ENCODE measurements at places on chromosomes 13 and 19.

- H3K36me3 ChIP-seq: no peaks in the 10 kb centered on the region
- H3K27me3 ChIP-seq: no peaks in the 10 kb centered on the region
- no peak for DNase-seq
Measured at GRCh38 chr13:21762512-21762911, 91.6 kb downstream of the FGF9 start.

- DNase-seq: no peak
- peaks cover 32% of the 10 kb centered on the region for H3K36me3 ChIP-seq
- H3K27ac ChIP-seq: no peak overlapping the region
- no peaks in the 10 kb centered on the region for H3K27me3 ChIP-seq
Measured at GRCh38 chr19:5627395-5627904, 4.6 kb downstream of the SAFB start.

- H3K36me3 ChIP-seq: no peaks in the 10 kb centered on the region
- H3K27ac ChIP-seq: no peak overlapping the region
- DNase-seq: peak; percentile 44
Measured at GRCh38 chr19:13023656-13024055, 28.4 kb downstream of the NFIX start.

- no peaks in the 10 kb centered on the region for H3K36me3 ChIP-seq
- no peak overlapping the region for H3K4me3 ChIP-seq
- peaks cover 4% of the 10 kb centered on the region for H3K4me1 ChIP-seq
- DNase-seq: no peak
- peaks cover 24% of the 10 kb centered on the region for H3K27me3 ChIP-seq
Measured at GRCh38 chr13:43758834-43759233, 27.9 kb downstream of the ENOX1 start.

GRCh38 chr19:38303517-38304351 lies at the start of gene C19orf33:
Gene C19orf33, plus strand, starts transcription at chr19:38304251. Its CDS starts 11 bp downstream, at chr19:38304262.
- no peaks in the 10 kb centered on the region for H3K36me3 ChIP-seq
- H3K27me3 ChIP-seq: peaks cover 5% of the 10 kb centered on the region
- H3K4me1 ChIP-seq: peaks cover 3% of the 10 kb centered on the region
- H3K27ac ChIP-seq: no peak within 1 kb of the TSS
- DNase-seq: no peak

GRCh38 chr19:37654629-37655300 lies 500 bp downstream of the ZFP30 start:
- H3K27ac ChIP-seq: peak overlapping the region; percentile 89
- H3K4me3 ChIP-seq: peak overlapping the region; percentile 63
- no peaks in the 10 kb centered on the region for H3K27me3 ChIP-seq
- peaks cover 17% of the 10 kb centered on the region for H3K4me1 ChIP-seq
- peak; percentile 62 for DNase-seq

GRCh38 chr19:11322269-11323024 lies 17.0 kb downstream of the RAB3D start:
- no peaks in the 10 kb centered on the region for H3K36me3 ChIP-seq
- no peak overlapping the region for H3K4me3 ChIP-seq
- no peaks in the 10 kb centered on the region for H3K4me1 ChIP-seq
- no peak overlapping the region for H3K27ac ChIP-seq
- no peaks in the 10 kb centered on the region for H3K27me3 ChIP-seq

DNA sequence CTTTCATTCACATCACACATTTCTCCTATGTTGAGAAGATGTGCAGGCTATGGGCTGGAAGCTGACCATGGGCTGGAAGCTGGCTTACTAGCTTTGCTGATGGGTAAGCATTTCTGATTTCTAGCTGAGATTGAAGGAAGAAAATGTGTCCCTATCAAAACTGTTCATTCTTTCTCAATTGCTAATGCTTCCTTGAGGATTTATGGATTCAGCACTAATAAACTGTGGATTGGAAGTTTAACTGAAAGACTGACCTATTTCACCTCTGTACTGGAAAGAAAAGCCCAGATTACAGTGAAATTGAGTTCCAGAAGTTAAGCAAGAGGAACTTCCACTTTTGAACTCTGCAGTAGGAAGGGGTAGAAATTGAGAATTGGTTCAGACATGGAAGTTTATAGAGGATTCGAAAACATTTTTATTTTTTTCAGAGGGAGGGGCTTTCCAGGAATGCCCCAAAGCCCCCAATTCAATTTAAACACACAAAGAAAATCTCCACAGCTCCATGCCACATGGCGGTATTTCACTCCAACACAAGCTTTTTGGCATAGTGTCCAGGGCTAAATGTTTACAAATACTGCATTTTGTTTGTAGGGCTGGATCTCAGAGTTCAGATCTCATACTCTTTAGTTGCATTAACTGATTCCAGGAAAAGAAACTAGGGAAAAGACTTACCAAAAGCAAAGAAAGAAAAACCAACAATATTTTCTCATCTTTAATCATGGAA lies 61.2 kb upstream of the ARGLU1 start:
- DNase-seq: no peak
- no peak overlapping the region for H3K4me3 ChIP-seq
- H3K27ac ChIP-seq: no peak overlapping the region
- no peaks in the 10 kb centered on the region for H3K36me3 ChIP-seq
- no peaks in the 10 kb centered on the region for H3K4me1 ChIP-seq

DNA sequence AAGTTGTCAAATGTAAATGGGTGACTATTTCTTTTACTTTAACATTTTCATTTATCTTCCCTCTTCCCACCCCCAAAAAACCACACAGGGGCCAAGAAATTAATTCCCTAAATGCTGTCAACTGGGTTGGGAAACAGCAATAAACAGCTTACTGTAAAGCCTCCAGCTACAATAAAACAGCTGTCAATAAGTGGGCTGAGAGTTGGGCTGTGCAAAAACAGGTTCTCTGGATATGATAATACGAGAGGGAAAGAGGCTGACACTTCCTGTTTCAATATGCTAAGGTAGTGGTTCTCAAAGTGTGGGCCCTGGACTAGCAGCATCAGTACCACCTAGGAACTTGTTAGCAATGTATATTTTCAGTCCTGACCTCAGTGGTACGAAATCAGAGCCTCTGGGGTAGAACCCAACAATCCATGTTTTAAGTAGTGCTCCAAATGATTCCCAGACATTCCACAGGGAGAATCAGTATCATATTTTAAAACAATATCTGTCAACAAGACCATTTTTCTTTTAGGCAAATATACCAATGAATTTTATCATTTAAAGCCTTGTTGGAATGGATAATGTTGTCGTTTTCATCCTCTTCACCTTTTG lies 8.4 kb downstream of the PCDH9 start:
- no peak overlapping the region for H3K4me3 ChIP-seq
- H3K4me1 ChIP-seq: peaks cover 12% of the 10 kb centered on the region
- peak; percentile 1 for DNase-seq
- H3K27me3 ChIP-seq: no peaks in the 10 kb centered on the region
- H3K36me3 ChIP-seq: no peaks in the 10 kb centered on the region

DNA sequence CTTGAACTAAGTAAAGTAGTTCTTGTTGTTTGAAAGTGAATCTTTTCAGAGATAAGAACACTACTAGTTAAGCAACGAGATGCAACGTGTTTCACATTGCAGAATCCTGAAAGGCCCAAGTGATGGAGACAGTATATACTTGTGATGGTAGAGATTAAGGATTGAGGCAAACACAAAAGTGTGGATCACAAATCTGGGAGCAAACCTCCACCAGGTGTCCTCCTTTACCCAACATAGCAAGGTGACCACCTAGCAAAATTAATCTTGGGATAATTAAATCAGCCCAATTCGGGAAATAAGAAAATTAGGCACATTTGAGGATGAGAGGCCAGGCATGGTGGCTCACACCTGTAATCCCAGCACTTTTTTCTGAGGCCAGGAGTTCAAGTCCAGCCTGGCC lies 563.9 kb downstream of the DACH1 start:
- H3K4me3 ChIP-seq: no peak overlapping the region
- no peaks in the 10 kb centered on the region for H3K36me3 ChIP-seq
- H3K27ac ChIP-seq: no peak overlapping the region
- H3K4me1 ChIP-seq: no peaks in the 10 kb centered on the region
- H3K27me3 ChIP-seq: no peaks in the 10 kb centered on the region
